ENCODE measurements at places on chromosomes 4 and X.

GRCh38 chr4:88523325-88524129, at the start of gene PYURF:
Gene PYURF (minus strand): TSS chr4:88523776. CDS start chr4:88523700, 76 bp downstream.
- DNase-seq: peak; percentile 67

DNA sequence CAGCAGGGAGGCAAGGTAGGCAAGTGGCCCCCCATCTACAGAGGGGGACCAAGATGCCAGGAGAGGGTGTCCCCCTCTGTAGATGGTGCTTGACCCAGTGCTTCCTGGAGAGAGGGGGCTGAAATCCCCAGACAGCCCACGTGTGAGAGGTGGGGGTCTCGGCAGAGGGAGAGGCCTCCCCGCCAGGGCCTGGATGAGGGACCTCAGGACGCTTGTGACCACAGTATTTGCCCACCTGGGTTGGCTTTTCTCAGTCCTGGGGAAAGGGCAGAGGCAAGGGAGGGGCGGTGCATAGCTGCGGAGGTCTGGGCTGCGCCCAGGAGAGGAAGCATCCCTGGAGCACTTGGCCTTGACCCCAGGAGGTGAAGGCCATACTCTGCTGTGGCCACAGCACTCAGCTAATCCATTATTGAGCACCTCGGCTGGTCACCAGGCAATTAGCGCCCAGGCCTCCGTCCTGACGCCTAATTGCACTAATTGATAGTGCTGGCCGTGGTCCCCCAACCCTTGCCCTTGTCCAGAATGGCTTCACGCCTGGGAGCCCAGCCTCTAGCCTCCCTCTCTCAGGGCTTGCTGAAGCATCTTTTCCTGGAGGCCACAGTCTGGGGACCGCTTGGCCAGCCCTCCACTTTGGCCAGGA, 30.7 kb downstream of the HMX1 start:
- DNase-seq: no peak

DNA sequence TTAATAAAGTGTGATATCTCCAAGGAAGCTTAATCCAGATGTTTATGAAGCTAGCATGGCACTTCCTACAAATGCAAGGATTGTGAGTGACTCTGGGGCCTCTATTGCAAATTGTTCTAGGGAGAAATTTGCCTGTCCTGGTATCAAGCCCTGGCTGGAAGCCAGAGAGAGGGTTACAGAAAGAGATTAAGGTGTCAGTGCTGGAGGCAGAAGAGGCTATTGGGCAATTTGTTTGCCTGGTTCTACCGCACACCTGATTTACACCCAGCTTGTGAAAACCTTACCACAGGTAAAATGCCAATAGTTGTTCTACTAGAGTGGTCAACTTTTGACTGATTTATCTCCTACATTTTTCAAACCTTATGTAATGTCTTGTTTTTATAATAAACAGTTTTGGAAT, 186.7 kb upstream of the FAT1 start:
- DNase-seq: no peak

DNA sequence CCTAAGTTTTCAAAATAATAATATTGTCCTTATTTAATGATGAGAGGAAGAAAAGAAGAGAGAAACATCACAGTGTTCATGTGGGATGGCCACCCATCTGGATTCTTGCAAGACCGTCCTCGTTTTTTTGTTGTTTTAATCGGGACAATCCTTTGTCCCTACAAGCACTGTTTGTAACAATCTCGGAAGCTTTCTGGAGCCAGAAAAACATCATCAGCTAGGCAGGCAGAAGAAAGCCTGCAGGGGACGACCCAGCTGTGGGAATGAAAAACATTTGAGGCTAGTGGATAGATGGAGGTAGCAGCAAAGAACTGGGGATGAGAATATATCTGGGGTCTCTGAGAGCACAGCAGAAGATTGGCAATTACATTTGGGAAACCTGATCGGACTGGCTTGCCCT, 105.6 kb downstream of the DKK2 start:
- no peak for DNase-seq

GRCh38 chrX:68256990-68257389, 176.3 kb downstream of the OPHN1 start:
- DNase-seq: no peak

DNA sequence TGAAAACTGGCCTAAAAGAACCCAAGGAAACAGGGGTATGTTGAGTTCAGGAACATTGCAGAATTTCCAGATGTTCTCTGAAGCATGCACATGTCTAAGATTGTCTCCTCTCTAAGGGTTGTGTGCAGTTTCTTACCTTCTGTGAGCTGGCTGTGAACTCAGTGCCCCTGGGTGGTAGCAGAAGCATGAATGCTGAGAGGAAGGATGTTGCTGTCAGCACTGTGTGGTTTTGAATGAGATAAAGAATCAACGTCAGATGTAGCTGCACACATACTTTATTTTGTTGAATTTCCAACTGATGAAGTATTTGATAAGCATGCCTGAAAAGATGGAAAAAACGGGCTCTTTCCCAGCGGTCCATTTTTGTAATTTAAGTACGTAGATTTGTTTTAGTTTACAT, 23.8 kb upstream of the CD38 start:
- DNase-seq: no peak

- no peak for DNase-seq
These were observed 43.4 kb downstream of the NUDT6 start for GRCh38 chr4:122879001-122879400.

- no peak for DNase-seq
These were observed 1452.6 kb downstream of the PCDH7 start for GRCh38 chr4:32172761-32173160.

DNA sequence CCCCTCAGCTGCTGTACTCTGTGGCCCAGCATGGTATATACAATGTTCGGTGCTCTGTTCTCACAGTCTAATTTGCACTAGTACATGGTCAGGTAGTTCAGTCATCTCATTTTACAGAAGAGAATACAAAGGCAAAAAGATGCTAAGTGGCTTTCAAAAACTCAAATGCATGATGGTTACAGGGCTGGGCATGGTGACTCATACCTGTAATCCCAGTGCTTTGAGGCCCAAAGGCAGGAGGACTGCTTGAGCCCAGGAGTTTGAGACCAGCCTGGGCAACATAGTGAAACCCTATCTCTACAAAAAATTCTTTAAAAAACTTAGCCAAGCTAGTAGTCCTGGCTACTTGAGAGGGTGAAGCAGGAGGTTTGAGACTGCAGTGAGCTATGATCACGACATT, 210.5 kb upstream of the KIT start:
- no peak for DNase-seq

GRCh38 chr4:152044331-152045036, 283.7 kb upstream of the GATB start:
- DNase-seq: no peak

DNA sequence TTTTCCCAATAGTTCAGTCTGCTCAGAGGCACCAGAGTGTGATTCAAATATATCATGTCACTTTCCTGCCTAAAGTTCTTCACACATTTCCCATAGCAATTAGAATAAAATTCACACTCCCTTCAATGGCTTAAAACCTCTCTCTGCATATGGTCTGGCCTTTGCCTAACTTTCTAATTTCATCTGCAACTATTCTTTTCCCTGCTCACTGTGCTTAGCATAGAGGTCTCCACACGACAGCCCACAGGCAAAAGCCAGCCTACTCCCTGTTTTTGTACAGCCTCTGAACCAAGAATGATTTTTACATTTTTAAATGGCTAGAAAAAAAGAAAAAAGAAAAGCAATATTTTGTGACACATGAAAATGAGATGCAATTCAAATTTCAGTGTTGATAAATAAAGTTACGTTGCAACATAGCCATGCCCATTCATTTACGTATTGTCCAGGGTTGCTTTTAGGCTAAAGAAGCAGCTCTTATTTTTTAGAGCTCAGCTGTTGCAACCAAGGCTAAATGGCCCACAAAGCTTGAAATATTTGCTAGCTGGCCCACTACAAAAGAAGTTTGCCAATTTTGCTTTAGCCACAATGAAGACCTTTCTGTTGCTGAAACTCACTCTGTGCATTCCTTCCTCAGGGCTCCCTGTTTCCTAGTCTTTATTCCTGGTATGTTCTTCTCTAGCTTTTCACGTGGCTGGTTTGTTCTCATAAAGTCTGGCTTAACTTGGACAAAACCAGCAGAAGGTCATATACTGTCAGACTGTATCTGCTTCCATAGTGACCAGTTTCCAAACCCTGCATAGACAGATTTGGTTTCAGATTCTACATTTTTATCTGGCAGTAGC, 26.6 kb upstream of the IRF2 start:
- no peak for DNase-seq

Data from SW 1271 (cell line).